T-cell (primary cell): ENCODE measurements at places on chromosomes 3 and 15.

DNA sequence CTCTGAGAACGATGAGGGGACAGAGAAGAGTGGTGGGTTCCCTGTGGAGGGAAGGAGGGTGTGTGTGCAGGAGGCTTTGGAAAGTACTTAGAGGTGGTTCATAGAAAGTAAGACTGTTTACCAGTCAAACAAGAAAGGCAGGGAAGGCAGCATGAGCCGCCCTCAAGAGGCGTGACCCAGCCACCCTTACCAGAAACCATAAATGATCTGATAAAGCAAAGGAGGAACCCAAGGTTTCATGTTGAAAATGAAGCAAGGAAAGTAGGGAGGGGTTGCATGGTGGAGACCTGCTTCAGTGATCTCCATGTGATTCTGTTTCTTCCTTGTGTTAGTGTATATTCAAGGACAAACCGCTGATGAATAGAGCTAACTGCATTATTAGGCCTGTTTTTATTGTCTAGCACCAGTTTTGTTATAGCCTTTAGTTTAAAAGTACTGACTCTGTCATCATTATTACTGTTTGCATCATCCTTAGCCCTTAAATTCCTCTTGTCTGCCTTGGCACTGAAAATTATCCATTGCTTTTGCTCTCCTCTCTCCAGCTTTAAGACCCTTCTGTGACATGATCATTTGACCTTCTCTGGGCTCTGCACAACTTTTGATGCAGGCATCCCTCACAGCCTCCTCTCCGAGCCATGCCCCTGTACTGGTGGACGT is 96.1 kb downstream of the STAC start:
- no peak overlapping the region for H3K4me3 ChIP-seq
- no peaks in the 10 kb centered on the region for H3K27me3 ChIP-seq
- DNase-seq, result no peak
- no peaks in the 10 kb centered on the region for H3K36me3 ChIP-seq

DNA sequence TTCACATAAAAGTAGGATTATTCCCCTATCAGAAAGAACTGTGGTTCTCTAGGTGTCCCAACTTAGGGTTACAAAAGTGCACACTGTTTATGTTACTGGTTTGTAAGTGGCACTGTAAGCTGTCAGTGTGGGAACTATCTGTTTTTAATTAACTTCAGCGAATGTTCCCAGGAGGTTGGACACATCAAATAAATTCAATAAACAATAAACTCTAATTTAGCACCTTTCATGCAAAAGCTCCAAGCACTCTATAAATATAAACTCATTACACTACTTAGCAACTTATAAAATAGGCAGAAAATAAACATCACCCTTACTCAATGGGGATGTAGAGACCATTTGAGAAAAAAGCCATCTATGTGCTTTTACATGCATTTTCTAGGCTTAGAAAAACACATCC is 168.4 kb upstream of the SLC2A2 start:
- DNase-seq, result no peak
- no peak overlapping the region for H3K4me3 ChIP-seq
- H3K36me3 ChIP-seq, result peaks cover 11% of the 10 kb centered on the region
- H3K27me3 ChIP-seq, result no peaks in the 10 kb centered on the region
- no peak overlapping the region for H3K27ac ChIP-seq

- H3K36me3 ChIP-seq, result no peaks in the 10 kb centered on the region
- DNase-seq, result no peak
- no peak overlapping the region for H3K27ac ChIP-seq
- no peaks in the 10 kb centered on the region for H3K27me3 ChIP-seq
- H3K4me1 ChIP-seq, result no peaks in the 10 kb centered on the region
Observed at GRCh38 chr3:75061806-75062205, 447.3 kb upstream of the CNTN3 start.

DNA sequence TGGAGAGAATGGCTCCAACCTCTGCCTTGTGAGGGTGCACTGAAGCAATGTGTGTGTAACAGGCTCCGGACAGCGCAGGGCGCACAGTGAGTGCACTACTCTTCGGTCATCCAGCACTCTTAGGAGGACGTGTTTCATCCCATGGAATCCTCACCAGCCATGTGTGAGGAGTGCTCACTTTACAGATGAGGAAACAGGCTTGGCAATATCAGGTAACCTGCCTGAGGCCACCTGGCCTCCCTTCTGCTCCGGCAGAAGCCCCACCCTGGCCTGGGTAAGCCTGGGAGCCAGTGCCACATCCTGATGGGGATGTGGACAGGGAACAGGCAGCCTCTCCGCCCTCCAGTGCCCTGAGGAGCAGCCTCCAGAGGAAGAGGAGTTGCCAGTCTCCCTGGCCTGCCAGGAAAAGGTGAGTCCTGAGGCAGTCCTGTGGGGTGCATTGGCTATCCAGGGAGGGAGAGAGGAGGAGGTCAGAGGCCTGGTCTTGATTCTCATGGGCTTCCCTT is 39.4 kb upstream of the LIMD1 start:
- H3K4me3 ChIP-seq, result no peak overlapping the region
- no peak for DNase-seq
- no peak overlapping the region for H3K27ac ChIP-seq
- H3K36me3 ChIP-seq, result no peaks in the 10 kb centered on the region
- H3K27me3 ChIP-seq, result no peaks in the 10 kb centered on the region
- no peaks in the 10 kb centered on the region for H3K4me1 ChIP-seq

- no peak overlapping the region for H3K4me3 ChIP-seq
- H3K27ac ChIP-seq, result no peak overlapping the region
- peaks cover 6% of the 10 kb centered on the region for H3K4me1 ChIP-seq
Observed at GRCh38 chr15:75720787-75721479, 8.3 kb upstream of the CSPG4 start.

DNA sequence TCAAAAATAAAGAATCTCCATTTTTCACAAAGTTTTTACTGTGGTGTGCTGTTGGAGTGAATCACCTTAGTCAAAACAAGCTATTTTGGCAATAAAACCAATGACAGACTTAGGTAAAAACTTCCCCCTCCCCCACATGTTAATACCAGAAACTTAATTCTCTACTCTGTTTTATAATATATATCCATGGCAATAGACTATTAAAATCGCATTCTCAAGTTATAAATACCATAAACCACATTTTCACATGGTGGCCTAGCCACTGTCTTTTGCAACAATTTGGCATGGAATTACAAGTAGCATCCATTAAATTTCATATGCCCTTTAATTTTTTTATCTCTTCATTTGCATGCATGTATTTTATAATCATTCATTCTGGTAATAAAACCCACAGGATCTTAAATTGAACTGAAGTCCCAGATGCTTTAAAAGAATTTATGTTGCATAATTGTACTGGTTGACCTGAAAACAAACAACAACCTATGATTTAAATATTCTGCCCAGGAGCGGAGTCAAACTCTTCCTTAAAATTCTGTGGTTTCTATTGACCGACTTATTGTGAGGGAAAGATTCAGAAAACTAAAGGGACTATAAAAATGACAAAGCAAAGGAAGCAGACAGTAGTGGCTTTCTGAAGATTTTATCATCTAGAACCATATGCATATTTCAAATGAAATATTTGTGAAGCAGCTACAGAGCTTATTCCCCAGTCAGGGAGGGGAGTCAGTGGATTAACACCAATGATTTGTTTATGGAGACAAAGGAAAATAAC is 229.0 kb upstream of the TBL1XR1 start:
- H3K27ac ChIP-seq, result peak overlapping the region; percentile 64
- H3K27me3 ChIP-seq, result no peaks in the 10 kb centered on the region
- DNase-seq, result no peak
- H3K4me1 ChIP-seq, result peaks cover 14% of the 10 kb centered on the region

DNA sequence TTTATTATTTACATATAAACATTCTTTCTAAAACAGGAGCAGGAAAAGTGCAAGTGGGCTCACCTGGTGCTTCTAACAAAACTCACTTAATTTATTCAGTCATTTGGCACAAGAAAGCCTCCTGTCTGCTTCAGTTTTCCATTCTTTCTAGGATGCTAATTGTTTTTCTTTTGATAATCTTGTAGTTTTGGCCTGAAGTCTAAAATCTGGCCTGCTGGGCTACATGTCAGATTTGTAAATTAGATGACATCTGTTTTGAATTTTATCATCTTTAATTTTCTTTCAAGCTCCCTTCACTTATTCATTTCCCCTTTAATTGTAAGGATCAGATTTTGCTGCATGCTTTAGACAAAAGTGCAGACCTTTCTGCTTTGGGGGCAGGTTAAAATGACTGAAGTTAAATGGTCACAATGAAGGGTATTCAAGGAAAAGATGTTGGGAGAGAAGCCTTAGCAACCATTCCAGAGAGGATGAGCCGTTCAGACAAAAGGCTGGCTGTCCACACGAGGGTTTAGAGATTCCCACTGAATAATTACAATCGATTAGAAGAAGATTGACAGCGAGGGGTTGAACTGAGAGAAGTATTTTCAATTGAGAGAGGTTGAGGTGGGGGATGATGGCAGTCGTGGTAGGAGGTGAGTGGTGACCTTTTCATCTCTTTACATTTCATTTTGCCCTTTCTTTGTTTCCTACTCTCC is 59.9 kb upstream of the PTX3 start:
- no peak overlapping the region for H3K27ac ChIP-seq
- H3K4me1 ChIP-seq, result no peaks in the 10 kb centered on the region
- H3K27me3 ChIP-seq, result no peaks in the 10 kb centered on the region

DNA sequence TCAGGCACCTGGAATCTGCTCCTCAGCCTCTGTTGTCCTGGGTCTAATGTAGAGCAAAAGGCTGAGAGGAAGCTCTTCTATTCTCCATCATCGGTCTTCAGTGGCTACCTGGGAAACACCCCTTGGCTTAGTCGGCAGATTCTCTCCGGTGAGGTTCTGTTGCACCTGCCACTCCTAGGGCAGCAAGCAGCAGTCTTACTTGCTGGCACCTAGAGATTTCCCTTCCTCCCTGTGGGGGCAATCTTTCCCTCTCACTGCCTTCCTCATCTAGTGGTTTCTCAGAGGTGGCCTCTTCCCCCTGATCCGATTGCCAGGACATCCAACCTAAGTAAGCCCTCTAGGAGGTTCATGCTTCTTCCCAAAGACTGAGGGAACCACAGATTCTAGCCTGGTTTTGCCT is 60.8 kb downstream of the PLS1 start:
- no peak overlapping the region for H3K27ac ChIP-seq
- no peaks in the 10 kb centered on the region for H3K36me3 ChIP-seq
- no peaks in the 10 kb centered on the region for H3K4me1 ChIP-seq

DNA sequence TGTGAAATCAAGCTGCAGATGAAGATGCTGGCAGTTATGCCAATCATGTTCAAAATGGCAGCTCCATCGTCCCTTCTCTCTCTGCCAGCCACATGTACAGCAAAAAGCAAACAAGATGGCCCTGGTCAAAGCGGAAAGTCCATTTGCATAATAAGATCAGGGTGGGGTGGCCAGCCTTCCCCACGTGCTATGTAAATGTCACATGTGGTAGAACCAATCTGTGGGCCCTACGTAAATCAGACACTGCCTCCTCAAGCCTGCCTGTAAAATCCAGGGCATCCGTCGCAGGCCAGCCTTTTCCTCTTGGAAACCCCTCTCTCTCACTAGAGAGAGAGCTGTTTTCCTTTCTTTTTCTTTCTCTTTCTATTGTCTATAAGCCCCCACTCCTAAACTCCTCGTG is 243.5 kb upstream of the KBTBD8 start:
- H3K27ac ChIP-seq, result no peak overlapping the region
- H3K4me3 ChIP-seq, result no peak overlapping the region
- H3K27me3 ChIP-seq, result no peaks in the 10 kb centered on the region
- no peaks in the 10 kb centered on the region for H3K4me1 ChIP-seq

- H3K36me3 ChIP-seq, result no peaks in the 10 kb centered on the region
- H3K4me1 ChIP-seq, result peaks cover under 1% of the 10 kb centered on the region
- no peak overlapping the region for H3K27ac ChIP-seq
Observed at GRCh38 chr15:66905954-66906353, 159.4 kb upstream of the SMAD3 start.

- H3K27me3 ChIP-seq, result no peaks in the 10 kb centered on the region
- no peak overlapping the region for H3K27ac ChIP-seq
- H3K36me3 ChIP-seq, result no peaks in the 10 kb centered on the region
- H3K4me1 ChIP-seq, result peaks cover 7% of the 10 kb centered on the region
Observed at GRCh38 chr3:35651851-35652250, 12.5 kb downstream of the ARPP21 start.

GRCh38 chr3:118912188-118912587 is 122.5 kb downstream of the IGSF11 start:
- no peak overlapping the region for H3K27ac ChIP-seq
- no peaks in the 10 kb centered on the region for H3K36me3 ChIP-seq
- no peak for DNase-seq
- no peak overlapping the region for H3K4me3 ChIP-seq
